ENCODE measurements at places on chromosomes 3 and 15.

DNA sequence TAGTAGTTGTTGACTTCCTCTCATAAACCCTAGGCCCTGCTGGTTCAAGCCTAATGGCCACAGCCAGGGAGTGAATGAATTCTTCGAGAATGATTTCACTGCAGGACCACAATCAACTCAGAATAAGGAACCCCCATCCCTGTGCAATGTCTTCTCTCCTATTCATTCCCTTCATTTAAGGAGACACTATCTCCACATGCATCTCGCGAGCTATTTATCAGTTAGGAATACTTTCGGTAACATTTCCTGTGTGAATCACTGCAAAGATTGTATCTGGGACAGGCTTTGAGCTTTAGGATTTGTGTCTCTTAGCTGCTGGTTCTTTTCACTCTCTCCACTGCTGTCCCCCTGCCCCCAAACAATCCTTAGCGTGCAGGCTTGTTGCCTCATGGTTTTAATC, 94.4 kb downstream of the MYLK start:
- DNase-seq, result no peak

GRCh38 chr3:134898181-134898754, 103.2 kb downstream of the EPHB1 start:
- no peak for DNase-seq

GRCh38 chr3:137771401-137772213, 7.5 kb downstream of the SOX14 start:
- no peak for DNase-seq

DNA sequence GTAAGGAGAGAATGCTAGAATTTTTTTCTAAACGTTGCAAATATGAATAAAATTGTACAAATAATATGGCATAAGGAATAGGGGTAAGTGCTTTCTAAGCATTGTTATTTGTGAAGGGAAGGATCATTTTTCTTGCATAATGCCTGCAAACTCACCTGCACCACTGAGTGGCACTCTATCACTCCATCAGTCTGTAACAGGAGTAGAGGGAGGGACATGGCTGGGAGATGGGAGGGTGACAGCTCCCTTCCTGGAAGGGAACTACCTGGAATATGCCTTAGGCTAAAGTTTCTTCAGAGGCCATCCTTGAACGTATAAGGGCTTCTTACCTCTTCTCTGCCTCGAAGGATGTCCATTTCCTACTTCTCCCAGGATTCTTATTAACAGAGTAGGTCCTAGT, 3.0 kb downstream of the NAALADL2 start:
- no peak for DNase-seq

DNA sequence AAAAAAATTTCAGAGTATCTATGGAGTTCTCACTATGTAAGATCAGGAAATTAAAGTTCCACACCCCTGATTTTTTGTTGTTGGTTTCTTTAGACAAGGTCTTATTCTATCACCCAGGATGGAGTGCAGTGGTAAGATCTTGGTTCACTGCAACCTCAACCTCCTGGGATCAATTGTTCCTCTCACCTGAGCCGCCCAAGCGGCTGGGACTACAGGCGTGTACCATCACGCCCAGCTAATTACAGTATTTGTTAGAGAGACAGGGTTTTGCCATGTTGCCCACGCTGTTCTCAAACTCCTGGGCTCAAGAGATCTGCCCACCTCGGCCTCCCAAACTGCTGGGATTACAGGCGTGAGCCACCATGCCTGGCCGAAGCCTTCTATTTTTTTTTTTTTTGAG, 12.4 kb downstream of the QRICH1 start:
- no peak for DNase-seq

- DNase-seq, result no peak
Observed at GRCh38 chr3:132386259-132386658, 31.0 kb upstream of the DNAJC13 start.

GRCh38 chr3:139540651-139541531, 1.3 kb upstream of the RBP1 start:
- peak; percentile 66 for DNase-seq

DNA sequence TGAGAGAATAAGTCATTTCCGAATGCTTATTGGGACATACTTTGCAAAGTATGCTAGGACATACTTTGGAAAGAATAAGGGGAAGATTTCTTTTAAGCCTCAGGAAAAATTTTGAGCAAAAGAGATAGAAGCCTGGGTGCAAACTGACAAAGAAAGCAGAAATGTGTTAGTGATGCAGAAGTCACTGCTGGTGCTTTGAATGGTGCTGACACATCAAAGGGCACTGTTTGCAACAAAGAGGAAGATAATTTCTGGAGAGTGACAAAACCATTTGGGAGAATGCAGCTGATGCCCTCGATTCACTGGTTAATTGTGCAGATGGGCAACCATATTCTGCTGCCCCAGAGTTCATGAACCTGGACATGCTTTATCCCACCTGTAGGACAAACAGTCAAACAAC, 11.0 kb upstream of the RAP2B start:
- DNase-seq, result no peak

DNA sequence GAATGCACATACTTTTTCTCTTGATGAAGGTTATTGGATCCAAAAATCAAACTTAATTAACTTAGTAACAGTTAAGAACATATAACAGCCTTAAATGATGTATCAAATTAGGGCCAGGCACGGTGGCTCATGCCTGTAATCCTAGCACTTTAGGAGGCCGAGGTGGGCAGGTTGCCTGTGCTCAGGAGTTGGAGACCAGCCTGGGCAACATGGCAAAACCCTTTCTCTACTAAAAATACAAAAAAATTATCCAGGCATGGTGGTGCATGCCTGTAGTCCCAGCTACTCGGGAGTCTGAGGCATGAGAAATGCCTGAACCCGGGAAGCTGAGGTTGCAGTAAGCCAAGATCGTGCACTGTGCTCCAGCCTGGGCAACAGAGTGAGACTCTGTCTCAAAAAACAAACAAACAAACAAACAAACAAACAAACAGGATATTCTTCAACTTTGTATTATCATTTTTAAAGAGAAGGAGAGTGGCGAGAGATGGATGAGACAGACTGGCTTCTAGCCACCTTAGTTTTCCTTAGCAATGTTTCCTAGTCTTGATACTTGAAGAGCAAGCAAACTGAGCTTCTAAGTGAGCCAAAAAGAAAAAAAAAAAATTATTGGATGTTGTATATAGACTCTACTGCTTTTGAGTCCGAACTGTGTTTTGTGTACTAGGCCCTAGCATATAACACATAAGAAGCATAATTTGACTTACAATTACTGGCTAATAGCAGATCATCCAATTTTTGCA, 13.8 kb downstream of the SPRED1 start:
- no peak for DNase-seq

- DNase-seq, result no peak
Observed at GRCh38 chr3:100972301-100972844, 20.8 kb downstream of the ABI3BP start.

DNA sequence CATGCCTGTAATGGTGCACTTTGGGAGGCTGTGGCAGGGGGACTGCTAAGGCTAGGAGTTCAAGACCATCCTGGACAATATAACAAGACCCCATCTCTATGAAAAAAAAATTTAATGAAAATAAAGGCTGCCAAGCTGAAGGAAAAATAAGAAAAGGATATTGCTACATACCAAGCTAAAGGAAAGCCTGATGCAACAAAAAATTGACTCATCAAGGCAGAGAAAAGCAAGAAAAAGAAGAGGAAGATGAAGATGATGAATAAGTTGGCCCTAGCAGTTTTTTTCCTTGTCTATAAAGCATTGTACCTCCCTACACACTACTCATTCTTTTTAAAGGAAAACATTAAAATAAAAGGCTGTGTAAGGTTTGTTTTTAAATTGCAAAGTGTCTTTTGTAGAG, 441.9 kb upstream of the MDFIC2 start:
- no peak for DNase-seq

- DNase-seq, result no peak
Observed at GRCh38 chr3:168974617-168975403, 688.7 kb downstream of the MECOM start.

DNA sequence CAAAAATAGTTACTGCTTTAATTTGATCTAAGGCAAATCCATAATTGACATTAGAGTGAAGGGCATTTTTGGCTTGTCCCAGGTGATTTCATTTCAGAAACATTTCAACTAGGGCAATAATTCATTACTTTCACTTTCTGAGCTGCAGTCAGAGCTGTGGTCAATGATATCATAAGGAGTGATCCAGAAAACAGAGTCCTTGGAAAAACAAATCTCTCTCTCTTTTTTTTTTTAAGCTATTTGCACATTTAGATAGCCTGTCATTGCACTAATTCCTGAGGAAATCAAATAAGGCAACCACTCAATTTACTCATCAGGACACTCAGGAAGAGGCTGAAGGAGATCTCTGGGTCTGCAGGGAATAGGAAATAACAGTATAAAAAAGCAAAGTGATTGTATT, 269.5 kb upstream of the LRRC3B start:
- no peak for DNase-seq
